ENCODE measurements at places on chromosomes 5 and 9.
A peak's percentile ranks its signal among the peaks of the same experiment; 100 is the strongest.

- DNase-seq: no peak
Observed at GRCh38 chr5:176979669-176980068, 26.9 kb downstream of the UIMC1 start.

GRCh38 chr5:149235841-149236240, 35.8 kb upstream of the AFAP1L1 start:
- peak; percentile 45 for DNase-seq

DNA sequence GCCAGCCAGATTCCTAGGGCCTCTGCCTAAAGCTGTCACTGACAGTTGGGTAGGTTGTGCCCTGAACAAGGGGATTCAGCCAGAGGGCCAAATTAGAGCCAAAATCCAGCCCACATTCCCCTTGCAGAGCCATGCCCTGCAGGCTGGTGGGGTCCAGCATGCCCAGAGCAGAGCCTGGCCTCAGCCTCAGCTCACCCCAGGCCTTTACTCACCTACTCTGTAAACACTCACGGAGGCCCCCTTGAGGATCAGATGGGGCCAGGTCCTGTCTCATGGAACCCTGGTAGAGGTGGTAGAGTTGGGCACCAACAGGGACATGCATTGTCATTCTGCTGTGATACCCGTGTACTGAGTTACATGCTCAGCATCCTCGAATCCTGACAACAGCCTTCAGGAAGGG, 74.9 kb downstream of the LMX1B start:
- DNase-seq: no peak

DNA sequence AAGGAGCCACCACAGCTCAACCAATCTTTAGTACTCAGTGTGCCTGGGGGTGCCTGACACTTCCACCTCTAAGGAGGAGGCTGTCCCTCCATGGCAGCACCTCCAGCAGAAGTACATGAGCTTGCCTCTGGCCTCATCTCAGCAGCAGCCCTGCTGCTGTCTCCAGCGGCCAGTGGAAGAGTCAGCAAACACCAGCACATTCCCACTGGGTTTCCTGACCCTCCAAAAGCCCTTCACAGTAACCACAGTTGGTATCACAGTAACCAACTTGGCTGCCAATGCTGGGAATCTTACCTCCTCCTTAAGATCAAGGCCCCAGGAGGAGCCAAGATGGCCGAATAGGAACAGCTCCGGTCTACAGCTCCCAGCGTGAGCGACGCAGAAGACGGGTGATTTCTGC, 29.4 kb downstream of the FSTL4 start:
- DNase-seq: no peak

GRCh38 chr9:85200726-85201404, 531.3 kb downstream of the NTRK2 start:
- no peak for DNase-seq

DNA sequence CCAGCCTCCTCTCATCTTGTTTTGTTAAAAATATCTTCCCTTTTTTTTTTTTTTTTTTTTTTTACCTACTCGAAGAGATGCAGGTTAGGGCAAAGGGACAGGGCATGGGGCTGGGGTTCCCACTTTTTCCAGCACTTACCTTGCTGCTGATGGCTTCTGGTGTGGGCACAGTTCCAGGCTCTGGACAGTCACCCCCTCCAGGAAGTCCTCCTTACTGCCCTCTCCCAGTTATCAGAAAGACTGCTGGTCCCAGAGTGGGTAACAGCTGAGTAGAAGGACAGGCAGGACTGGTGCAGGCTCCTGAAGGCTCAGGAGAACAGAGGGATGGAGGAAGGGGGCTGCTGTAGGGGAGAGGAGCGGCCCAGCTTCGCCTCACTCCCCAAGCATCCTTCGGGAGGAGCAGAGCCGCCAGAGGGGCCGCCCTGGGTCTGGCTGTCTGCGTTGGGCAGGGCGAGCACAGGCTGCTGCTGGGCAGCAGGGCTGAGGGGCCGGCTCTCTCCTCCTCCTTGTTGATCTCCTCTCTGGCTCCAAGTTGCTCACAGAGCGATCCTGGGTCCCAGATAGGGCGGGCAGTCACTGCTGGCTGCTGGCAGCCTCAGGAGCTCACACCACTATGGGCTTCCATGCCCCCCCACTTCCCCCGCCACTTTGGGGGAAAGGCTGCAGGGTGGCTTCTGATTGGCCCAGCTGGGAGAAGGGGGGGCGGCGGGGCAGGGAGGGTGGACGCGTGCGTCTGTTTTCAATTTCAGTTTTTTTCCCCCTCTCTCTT, at the start of gene PDGFRB:
TSS of gene PDGFRB (minus strand) at position 588 of the 769 bp plus-strand sequence. CDS start 18,798 bp downstream, outside the sequence.
- DNase-seq: peak; percentile 78

DNA sequence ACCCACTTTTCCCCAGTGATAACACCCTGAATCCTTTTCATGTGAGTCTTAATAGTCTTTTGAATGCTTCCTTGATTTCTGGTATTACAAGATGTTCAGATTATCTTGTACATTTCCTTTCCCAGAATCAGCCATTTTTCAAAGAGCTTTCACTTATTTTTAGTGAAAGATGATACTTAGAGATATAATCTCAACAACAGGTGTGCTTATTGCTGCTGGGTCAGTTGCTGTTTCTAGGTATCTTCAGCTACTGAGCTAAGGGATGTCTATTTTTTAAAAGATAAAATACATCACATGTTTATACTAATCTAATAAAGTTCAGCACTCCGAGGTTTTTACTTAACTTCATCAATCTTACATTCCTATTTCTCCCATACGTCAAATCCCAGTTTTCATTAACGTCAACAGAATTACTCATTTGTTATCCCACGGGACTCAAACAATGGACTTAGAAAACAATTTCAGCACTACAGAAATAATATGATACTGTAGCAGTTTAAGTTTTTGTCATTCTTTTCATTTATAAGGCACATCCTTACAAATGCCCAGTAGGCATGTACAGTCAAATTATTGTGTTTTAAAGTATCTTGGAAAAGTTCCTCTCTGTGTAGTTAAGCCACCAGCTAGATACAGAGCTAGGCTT, 9.0 kb downstream of the PCDHAC1 start:
- no peak for DNase-seq

GRCh38 chr9:121357011-121357410, 13.0 kb downstream of the STOM start:
- DNase-seq: no peak

DNA sequence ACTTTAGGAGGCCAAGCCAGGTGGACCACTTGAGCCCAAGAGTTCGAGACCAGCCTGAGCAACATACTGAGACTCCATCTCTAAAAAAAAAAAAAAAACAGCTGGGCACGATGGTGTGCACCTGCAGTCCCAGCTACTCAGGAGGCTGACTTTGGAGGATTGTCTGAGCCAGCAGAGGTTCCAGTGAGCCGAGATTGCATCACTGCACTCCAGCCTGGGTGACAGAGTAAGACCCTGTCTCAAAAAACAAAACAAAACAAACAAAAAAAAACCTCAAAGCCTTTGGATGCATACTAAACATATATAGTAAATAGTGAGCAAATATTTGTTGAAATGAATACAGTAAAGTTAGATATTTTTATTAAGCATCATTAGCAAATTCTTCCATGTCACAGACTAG, 5.3 kb downstream of the SLC35D2 start:
- no peak for DNase-seq

DNA sequence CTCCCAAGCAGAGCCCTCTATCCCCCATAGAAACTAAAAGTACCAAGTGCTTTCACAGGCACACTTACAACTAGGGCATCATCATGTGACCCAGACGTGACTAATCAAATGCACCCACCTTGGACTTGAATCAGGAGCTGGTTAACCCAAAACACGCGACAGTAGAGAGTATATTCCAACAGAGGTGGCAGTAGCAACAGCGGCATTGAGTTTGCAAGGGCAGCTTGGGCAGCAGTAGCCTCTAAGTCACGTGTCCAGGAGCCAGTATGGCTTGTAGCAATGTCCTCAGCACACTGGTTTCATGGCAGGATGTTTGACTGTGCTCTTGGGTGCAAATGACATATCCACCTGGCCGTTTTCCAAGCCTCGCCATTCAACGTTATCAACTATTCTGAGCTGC, 73.4 kb upstream of the DNAH5 start:
- DNase-seq: no peak

DNA sequence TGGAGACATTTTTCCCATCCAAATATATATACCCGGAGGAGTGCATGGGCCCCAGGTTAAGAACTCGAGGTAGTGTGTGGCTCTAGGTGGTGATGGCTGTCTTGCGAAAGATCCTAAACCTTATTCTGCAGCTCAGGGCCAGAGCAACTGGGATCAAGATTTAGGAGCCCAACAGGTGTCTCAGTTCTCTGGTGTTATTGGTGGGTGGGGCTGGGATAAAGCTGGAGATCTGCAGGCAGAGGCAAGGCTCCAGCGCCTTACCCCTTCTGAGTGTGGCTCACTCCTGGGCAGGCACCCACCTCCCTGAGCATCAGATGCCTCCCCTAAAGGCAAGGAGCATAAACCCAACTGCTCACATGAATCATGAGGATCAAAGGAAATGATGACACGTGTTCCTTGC, 11.2 kb downstream of the UBE2QL1 start:
- no peak for DNase-seq

DNA sequence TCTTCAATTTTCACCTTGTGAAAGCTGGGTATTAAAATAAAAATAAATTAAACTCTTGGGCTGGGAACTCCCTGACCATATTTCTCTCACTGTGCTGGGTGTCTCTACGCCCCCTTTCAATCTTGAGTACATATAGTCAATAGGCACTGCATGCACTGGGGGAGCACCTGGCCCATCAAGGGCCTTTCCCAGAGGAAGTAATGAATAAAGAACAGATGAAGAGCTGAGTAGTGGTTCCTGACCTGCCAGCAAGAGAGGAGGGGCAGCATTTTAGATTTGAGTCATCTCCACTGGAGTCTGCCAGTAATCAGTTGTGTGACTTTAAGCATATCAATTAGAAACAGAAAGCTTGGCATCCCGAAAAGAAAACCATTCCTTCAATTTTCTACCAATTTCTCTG, 6.2 kb downstream of the MAPKAP1 start:
- no peak for DNase-seq

GRCh38 chr5:127203818-127204217, 86.8 kb upstream of the MEGF10 start:
- no peak for DNase-seq

- DNase-seq: no peak
Observed at GRCh38 chr5:151674626-151675610, 11.8 kb downstream of the SPARC start.

GRCh38 chr5:113320273-113320780, 114.5 kb downstream of the TSSK1B start:
- DNase-seq: no peak

DNA sequence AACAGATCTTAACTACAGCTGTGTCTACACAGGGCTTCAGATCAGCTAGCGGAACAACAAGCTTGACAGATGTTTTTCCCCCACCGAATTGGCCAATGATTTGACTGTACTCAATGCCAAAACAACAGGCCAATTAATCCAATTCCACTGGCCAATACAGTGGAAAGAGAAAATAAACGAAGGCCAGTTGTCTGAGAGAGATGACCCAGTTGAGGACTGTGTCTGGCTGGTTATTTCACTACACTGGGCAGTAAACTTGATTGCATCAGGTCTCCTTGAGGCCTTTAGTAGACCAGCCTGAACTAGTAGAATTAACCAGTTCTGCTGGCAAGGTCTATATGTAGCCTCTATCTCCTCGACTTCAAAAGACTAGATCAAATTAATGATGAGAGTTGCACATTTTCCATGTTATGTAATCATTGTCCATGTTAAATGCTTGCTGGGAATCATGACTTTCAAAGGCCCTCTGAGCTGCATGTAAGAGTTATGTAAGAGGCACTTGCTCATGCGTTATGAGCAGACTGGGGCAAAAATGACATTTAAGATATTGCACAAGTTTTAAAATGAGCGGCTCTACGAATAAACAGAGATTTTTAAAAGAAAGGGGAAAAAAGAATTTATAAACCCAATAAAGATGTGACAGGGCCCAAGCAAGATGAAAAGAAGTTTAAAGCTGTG, 28.3 kb downstream of the SMIM23 start:
- DNase-seq: no peak

- DNase-seq: no peak
Observed at GRCh38 chr5:126837906-126838539, 61.1 kb downstream of the LMNB1 start.

DNA sequence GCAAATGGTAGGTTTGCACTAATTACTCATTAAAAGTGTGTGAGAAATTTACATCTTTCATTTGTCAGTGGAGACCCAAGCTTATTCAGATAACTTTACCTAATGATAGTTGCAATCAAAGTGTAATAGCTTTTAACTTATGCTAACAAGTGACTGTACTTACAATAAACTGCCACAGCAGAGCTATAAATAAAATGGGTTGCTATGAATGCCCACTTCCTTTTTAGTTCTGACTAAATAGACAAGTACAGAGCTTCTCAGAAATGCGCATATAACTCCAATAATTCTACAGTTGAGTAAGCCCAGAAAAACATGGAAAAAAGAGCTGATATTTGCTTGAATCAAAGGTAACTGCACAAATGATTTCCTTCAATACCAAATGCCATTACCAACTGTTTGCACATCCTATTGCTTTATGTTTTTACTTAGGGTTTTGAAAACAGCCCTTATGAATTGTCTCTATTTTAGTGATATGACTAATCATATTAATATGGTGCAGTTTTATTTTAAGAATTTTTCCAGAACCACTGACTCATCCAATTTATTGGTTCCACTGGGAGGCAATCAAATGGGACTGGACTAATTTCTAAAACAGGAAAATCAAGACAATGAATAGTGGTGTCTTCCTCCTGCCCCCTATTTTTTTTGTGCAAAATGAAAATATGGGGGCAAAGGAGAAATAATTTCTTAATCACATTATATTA, 84.1 kb downstream of the PPP2R2B start:
- DNase-seq: no peak

- DNase-seq: no peak
Observed at GRCh38 chr9:99478469-99479027, 256.5 kb downstream of the SEC61B start.

DNA sequence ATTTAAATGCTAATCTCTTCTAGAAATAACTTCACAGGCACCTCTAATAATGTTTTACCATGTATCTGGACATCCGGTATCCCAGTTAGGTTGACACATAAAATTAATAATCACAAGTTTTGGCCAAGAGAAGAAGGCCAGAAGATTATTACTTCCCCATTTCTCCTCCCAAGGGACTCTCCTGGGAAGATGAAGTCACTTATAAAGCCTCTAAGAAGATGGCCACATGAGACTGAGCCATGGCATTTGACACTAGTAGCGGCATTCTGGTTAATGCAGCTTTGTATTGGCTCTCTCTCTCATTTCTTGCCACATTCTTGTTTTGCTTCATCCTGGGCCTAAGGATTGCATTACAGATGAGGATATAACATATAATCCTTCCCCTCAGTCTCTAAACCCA, 34.5 kb upstream of the RASA1 start:
- DNase-seq: no peak

- DNase-seq: no peak
Observed at GRCh38 chr5:96220610-96221390, 212.2 kb downstream of the PCSK1 start.

- DNase-seq: no peak
Observed at GRCh38 chr9:123420592-123421111, 64.7 kb downstream of the CRB2 start.

GRCh38 chr9:101465326-101465915, 29.8 kb upstream of the ALDOB start:
- DNase-seq: peak; percentile 55

DNA sequence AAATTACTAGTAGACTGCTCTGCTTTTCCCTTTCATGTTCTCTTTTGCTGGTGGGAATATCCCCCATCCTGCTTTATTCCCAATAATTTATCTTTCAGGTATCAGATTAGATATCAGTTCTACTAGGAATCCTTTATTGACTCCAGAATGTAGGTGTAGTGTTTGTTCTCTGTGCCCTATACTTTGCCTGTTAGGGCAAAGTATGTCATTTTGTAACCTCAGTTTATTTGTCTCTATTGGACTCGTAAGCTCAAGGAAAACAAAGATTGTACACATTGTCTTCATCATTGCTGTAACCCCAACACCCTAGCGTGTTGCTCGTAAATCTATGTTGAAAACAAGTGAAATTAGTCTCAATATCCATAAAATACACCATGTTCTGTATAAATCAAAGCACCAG, 190.5 kb downstream of the COMMD10 start:
- no peak for DNase-seq

Measured in head of caudate nucleus (tissue), 42 donors.